AG10803 (cell line): ENCODE measurements at places on chromosomes 5 and 9.

DNA sequence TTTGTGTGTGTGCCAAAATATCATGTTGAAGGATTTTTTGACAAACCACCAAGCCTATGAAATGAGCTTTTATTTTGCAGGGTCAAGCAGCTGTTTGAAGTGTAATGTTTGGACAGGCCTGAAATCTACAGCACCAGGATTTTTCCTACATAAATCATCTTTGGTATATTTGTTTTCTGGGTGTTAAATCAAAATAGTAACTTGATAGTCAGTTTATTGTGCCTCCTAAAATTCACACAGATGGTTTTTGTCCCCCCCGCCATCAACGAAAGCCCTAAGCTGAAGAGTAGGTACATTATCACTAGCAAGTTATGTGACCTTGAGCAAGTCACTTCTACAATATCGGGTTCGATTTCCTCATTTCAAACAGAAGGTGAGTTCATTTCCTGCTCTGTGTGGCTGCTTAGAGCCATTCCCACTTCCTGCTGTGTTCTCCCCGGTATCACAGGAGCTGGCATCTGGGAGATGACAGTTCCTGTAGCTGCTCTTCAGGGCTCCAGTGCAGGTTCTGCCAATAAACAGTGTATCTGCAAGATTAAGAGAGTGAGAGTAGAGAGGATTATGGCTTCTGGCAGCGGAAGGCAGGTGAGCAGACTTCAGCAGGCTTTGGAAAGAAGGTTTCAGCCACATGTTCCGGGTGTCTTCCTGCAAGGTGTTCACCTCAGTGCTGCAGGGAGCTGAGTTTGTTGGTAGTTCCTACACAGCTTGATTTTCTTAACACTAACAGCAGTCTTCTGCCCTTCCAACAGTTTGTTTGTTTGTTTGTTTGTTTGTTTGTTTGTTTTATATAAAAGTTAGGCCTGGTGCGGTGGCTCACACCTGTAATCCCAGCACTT, 48.4 kb upstream of the GNE start:
- no peak for DNase-seq

GRCh38 chr9:8278048-8278447, 478.5 kb upstream of the DMAC1 start:
- no peak for DNase-seq

DNA sequence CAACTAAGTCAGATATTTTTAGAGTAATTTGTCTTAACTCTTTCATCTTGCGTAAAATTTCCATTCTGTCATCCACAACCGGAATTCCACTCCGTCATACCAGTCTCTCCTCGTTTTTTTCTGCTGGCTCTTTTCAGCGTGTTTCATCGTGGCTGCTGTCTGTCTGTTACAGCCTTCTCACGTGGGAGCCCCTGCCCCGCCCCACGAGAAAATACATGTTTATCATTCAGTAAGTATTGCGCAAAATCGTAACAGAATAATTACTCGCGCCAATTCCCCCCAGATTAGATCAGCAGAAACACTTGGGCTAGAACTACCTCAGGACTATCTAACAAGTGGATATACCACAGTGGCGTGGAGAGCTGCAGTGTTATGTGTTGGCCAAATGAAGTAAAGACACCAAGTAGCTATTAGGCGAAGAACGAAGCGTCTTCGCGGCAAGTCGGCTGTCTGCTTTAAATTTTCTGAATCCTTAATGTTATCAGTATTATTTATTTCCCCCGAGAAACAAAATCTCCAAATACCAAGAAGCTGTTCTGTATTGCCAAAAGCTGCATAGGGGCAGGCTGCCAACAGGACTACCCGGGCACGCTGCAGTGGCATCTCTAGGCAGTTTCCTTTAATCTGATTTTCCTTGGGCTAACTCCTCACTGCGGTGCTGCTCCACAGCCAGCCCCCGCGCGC, 566 bp upstream of the FOCAD start:
- DNase-seq: peak; percentile 78

DNA sequence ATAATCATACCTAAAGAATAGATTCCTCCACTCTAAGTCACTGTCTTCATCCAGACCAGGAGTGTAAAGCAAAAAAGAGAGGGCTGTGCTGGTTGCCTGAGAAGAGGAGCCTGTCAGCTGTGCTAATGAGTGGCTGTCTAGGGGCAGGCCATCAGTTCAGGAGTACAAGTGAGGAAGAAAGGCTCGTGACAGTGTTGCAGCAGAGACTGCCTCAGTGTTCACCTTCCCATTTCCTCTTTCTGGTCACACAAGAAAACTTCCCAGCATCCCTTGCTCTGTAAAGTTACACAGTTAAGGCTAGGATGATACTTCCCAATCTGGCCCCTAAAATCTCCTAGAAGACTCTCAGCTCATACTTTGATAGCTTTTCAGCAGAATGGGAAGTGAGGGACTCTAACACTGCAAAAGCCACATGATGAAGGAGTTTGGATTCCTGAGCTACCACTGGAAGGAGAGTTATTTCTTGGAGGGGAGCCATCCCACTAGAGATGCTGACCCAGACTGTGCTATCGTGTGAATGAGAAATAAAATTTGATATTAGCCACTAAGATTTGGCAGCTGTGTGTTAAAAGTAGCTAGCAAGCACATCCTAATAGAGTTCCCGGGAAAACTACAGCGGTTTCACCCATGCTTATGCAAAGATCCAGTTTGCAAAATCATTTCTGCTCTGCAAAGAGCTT, 67.1 kb downstream of the ADAMTS12 start:
- DNase-seq: peak; percentile 98

DNA sequence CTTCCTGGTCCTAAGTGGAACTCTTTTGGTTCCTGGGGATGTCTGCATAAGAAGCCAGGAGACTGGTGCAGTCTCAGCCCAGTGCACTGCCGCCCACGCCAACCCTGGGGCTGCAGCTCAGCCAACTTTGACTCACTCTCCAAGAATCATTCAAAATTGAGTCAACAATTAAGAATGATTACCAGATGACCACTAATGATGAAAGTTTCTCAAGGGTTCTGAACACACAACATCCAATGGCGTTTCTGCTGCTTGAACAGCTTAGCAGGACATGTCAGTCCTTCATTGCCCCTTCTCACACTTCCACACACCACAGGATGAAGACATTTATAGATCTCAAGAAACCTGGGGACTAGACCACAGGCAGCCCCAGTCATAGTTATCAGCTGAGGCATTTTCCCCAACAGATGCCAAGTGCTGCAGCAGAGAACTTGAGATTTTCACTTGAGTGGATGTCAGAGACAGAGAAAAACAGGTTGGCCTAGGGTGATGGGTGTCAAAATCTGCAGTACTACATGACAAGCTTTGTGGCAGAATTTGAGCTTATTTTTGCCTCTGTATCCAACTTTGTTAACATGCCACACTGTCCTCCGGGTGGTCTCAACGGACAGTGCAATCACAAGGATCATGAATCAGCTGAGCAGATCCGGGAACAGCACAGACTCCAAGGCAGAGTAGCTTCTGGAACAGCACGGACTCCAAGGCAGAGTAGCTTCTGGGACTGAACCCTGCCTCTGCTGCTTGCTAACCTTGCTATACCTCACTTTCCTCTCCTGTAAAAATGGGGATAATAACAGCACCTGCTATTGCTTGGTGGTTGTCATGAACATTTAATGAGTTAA, 356.1 kb downstream of the SPOCK1 start:
- peak; percentile 97 for DNase-seq

GRCh38 chr9:131734165-131734610, 5.7 kb downstream of the RAPGEF1 start:
- DNase-seq: peak; percentile 44

DNA sequence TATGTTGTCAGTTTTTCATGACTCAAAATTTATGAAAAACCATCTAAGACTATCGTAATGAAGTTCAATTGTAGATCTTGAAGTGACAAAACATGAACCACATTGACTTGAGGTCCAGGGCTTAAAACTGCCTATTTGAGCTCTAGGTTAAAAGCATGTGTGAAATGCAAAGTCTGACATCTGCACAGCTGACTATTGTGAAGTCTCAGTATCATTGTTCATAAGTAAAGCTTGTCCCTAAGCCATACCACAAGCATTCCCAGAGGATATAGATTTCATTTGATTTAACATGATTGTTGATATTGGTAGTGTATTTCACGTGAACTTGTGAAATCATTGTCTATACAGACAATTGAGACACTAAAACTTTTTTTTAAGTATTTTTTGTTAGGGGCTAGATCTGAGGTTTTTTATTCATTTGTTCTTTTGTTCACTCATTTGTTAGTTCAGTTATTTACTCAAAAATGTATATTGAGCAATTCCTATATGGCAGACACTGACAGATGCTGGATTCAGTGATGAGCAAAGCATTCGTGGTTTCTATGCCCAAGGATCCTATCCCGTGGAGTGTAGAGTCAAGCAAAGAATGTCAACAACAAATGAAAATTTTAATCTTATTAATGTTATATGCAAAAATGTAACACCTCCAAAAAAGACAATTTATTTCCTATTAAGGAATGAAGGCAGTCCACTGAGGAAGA, 485.2 kb downstream of the RAB3C start:
- DNase-seq: peak; percentile 61

DNA sequence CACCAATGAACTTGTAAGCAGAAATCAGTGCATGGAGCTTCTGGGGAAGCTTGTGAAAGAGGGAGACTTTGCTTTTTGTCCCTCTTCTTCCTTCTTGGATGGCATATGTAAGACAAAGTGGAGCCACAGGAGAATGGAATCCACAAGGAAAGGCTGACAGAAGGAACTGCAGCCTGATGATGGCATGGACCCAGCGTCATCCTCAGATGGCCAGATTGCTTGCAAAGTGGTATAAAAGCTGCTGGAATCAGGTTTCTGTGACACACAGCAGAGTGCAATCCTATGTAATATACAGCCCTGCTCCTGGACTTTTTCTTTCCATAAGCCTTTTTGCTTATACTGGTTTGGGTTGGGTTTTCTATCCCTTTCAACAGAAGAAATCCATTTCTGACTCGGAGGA, 31.4 kb upstream of the SPARC start:
- peak; percentile 86 for DNase-seq

GRCh38 chr9:127349483-127350113, 47.4 kb upstream of the SLC2A8 start:
- DNase-seq: no peak
